ENCODE measurements at places on chromosomes 1 and 21.

GRCh38 chr1:75520862-75521475 is 89.9 kb downstream of the SLC44A5 start:
- DNase-seq = no peak

GRCh38 chr21:35478161-35479064 is 429.3 kb upstream of the RUNX1 start:
- no peak for DNase-seq

- DNase-seq = peak; percentile 3
These were observed 3.9 kb upstream of the CD1C start for GRCh38 chr1:158285756-158286241.

DNA sequence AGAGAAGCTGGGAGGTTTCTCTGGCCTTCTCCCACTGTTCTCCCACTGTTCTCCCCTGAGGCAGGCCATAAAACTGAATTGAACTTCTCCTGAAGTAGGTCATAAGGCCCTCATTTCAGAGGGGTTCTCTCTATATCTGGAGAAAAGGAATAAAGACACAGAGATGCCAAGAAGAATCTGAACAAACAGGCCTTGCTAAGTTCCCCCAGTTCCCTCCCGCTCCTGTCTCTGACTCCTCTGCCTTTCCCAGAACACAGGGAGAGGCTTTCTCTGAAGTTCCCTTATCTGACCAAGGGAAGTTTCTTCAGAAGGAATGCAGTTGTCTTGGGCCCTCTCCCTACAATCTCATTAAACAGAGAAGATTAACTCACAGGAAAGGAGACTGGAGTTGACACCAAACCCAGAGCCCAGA is 83.4 kb downstream of the SLC16A1 start:
- peak; percentile 64 for DNase-seq

- no peak for DNase-seq
These were observed 336.5 kb downstream of the RRAGC start for GRCh38 chr1:38522915-38523567.

- no peak for DNase-seq
These were observed 32.2 kb upstream of the MPZL1 start for GRCh38 chr1:167689567-167689920.

DNA sequence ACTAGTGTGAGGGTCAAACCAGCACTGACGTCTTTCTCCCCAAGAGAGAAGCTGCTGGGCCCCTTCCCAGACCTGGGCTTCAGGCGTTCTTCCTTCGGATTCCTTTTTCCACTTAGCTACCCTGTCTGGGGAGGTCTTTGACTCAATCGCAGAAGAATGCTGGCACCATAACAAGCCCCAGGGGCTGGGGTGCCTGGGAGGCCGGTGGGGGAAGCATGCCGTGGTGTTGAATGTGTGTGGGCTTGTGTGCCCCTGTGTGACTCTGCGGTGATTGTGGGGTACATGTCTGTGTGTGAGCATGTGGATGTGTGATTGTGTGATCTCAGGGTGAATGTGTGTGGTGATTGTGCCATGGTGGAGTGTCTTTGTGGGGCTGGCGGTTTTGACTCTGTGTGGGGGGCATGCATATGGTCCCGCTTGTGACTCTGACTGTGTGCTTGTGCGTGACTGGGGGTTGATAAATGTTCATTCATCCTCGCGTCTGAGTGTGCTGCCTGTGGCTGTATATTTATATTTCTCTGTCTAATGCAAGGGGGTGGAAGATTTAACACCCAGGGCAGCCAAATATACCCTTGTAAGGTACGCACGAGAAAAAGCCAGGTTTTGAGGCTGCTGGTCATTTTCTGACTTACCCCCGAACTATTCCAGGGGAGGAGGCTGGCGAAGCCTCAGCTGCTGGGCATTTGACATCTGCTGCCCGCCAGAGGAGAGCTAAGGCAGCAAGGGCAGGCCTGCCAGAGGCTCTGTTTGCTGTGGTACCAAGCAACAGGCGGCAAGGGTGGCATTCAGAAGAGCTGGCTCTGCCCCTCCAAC is 1.1 kb upstream of the SYNC start:
- DNase-seq = peak; percentile 95

- no peak for DNase-seq
These were observed 35.9 kb upstream of the KANK4 start for GRCh38 chr1:62355095-62355494.

DNA sequence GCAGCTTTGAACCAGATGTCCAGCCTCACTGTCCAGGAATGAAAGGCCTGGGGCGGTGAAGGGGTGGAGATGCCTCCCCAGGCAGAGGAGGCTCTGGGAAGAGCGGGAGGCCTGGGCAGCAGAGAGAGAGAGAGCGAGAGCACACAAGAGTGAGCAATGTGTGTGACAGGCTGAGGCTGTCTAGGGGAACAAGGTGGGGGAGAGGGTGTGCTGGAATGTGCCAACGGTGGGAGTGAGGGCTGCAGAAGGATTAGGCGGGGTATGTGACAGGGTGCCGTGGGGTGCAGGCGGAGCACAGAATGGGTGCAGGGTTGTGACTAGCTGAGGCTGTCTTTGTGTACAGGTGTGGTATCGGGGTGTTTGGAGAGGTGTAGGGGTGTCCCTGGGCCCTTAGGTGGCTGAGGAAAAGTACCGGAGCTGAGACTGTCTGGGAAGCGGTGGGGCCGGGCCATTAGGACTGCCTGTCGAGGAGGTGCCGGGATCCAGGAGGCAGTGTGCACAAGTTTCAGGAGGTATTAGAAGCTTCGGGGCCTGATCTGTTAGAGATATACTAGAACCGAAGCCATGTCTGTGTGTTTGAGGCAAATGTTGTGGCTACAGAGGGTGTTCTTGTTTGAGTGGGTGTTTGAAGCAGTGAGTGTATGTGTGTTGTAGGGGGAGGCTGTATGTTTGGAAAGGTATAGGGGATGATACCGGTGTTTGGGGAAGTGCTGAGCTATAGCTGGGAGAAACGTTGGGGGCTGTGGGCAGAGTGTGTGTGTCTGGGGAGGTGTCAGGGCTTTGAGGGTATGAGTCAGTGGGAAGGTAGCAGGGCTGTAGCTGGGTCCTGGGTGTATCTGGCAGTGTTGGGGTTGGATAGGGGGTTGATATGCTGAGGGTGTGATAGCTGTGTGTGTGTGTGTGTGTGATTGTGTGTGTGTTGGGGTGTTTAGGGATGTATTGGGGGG is 9.1 kb downstream of the AHDC1 start:
- DNase-seq = no peak

DNA sequence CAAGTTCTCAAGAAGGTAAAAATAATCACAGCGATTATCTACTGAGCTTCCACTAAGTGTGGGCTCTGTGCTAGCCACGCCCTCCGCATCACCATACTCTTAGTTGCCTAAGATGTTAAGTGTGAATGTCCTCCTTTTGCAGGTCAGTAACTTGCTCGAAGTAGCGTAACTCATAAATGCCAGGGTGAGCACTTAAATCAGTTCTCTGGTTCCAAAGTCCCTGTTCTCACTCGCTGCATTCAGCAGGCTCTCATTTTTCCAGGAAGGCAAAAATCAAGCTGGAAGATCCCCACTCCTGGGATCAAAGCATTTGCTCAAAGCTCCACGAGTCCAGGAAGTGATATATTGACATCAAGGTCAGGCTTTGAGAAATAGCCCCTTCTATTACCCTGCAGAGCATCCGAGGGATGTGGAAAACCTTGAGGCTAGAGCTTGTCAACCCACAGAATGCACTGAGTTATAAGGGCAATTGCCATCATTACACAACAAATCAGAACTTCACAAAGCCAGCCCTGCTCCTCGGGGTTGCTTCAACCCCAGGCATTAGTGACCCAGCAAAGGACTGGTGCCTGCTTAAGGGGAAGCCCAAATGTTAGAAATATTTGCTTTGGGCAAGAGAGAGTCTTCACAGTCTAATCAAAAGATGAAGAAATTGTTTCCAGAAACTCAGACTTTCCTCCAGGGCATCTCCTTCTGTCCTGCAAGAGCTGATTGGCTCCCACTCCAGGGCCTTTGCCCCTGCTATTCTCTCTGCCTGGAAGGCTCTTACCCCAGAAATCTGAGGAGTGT is 19.5 kb downstream of the SLC30A1 start:
- DNase-seq = no peak

DNA sequence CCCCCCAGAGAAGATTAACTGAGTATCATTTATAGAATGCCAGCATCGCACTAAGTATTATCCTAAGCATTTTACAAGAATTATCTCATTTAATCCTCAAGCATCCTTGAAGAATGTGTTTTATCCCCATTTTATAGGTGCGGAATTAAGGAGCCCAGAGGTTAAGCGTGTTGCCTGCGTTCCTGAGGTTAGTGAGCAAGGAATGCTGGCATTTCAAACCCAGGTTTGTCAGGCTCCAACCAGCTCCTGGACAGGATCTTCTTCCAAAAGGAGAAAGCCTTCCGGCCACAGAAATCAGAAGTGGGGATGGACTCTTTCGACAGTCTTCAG is 82.3 kb downstream of the SSBP3 start:
- DNase-seq = no peak

Data from cardiac muscle cell (in vitro differentiated cells and primary cell).